ENCODE measurements at places on chromosomes 5 and 9. TPM values are rescaled to one million over a fixed set of nuclear protein-coding genes. Genes with fewer than 3 reads are reported as not detected.

Gene NEUROG1
- total RNA-seq = not detected

Gene FOXD4L4
- total RNA-seq = 0.13 TPM

Gene GAS1
- 0.09 TPM for total RNA-seq

Gene SHISAL2B
- not detected for total RNA-seq

Gene IFNB1
- total RNA-seq = not detected

Gene PCDHA1
- 0.14 TPM for total RNA-seq

Measured in A549 treated with AZD2906 at 1 μM for 4 hours (cell line).